ENCODE measurements at places on chromosomes 2 and 18. TPM values are rescaled to one million over a fixed set of nuclear protein-coding genes. Genes with fewer than 3 reads are reported as not detected.

GRCh38 chr2:152037743-152038435 lies 61.0 kb downstream of the CACNB4 start:
- no peak for DNase-seq

- no peak for DNase-seq
Measured at GRCh38 chr2:47221946-47222345, 66.8 kb upstream of the STPG4 start.

DNA sequence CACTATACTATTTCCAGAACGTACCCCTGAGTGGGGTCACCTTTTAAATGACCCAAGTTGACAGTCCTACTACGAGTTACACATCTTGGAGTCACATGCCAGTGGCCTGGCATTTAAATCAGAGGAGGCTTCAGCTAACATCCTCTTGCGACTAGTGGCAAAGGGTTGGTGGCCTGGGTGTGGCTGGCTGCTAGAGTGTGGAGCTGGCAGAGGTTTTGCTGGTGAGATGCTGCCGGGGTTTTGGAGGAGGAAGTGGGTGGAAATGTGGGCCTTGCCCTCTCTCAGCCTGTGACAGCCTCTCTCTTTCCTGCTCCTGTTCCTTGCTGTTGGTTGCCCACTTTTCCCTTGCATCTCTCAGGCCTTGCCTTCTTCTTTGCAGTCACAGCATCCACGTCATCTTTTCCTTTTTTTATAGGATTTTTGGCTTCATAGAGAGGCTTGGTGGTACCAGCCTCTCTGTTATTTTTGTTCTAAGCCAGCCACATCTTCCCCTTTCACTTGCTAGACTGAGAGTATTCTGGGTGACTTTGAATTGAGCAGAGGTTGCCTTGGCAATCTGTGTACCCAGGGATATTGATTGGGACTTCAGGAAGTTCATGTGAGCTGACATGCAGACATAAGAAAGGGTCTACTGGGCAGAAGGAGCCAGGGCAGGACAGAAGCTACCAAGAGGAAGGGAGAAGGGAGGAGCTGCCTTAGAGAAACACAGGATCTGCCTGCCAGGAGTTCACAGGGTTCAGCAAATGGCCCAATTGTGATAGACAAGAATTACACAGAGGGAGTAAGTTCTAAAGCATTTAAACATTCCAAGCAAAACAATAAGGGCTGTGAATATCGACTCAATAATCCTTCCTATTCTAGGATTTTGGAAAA lies 55.4 kb downstream of the CDC42EP3 start:
- peak; percentile 38 for DNase-seq

DNA sequence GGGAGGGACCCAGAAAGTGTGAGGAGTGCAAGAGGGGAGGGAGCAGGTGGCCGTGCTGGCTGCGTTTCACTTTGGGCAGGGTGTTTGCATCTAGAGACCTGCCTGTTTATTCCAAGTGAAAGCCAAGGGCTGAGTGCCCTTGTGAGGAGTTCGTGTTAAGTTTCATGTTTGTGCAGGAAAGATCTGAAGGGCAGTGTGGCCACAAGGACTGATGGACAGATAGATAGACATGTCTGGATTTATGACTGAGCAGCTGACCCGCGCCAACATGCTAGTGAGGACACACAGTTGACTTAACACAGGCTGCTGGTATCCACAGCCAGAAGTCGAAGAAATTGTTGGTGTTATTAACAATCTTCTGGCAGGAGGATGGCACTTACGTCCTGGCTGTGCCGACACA lies 387.6 kb upstream of the TNP1 start:
- DNase-seq: no peak

- DNase-seq: no peak
Measured at GRCh38 chr2:168157070-168157469, 90.3 kb downstream of the STK39 start.

DNA sequence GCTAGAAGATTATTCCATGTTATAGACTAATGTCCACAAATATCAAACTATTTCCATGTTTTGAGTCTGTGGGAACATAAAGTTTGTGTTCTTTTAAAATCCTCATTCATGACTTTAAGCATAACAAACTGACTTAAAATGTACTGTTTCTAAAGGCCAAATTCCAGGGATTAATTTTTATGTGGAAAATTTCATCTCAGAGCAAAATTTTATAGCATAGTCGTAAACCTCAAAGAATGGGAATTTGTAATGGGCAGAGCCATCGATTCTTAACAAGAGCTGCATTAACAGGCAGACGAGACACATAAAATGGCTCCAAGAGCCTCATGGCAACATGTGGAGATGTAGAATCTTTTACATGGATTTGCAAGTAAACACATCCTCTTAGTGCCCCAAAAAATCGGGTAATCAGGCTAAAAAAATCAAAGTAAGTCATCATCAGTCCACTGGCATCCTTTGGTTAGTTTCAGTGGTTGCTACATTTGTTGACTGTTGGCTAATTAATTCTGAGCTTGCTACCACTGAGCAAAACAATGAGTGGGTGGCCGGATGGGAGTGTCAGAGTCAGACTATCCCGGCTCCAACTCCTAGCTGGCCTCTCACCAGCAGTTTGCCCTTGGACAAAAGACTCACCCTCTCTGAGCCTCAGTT lies 119.6 kb downstream of the FAM210A start:
- DNase-seq: no peak

DNA sequence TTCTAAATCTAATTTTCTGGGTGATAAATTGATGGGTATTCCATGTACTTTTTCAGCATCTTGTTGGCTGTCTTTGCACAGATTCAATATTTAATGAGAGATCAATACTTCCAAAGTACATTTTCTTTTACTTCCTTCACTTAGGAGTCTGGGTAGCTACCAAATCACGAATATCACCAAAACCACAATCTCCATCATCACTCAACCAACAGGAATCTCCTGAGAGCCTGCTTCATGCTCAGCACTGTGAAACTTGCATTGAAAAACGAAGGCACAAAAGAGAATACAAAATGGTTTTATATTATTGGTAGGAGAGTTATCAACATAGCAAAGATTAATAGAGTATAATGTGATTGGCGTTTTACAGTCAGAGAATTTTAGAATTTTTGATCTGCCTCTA lies 261.5 kb upstream of the DSEL start:
- DNase-seq: no peak

DNA sequence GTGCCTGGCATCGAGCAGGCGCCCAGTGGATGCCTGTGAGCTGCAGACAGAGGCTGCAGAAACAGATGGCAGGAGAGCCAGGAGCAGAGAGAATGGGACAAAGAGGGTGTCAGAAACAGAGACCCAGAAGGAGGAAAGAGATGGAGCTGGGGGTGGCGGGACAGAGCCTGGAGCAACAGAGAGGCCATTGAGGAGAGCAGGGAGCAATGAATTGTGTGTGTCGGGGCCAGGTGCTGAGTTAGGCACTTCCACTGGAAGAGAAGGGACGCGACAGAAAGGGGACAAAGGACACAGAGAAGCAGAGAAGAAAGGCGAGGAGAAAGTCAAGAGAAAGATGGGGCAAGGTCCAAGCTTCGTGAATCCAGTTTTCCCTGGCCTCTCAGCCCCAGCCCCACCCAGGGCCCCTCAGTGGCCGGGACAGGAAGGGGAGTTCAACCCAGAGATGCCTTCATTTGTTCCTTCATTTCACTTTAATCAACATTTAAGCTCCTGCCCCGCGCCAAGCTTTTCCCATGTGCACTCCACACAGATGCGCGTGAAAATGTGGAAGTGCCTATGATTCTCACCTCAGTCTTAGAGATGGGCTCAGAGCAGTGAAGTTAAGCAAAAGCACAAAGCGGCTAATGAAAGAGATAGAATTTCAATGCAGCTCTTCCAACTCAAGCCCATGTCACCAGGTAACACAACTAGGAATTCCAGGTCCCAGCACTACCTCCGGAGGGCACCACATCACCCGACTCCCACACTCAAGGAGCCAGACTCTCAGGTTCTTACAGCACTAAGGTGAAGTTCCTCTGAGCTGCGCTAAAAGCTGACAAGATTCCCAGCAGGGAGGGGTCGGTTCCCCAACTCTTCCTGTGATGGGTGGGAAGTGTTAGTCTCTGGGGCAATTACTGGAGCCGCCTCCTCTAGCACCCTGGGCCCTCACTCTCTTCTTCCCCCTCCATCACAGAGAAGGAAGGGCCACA lies 55.1 kb downstream of the TNS1 start:
- no peak for DNase-seq

- DNase-seq: no peak
Measured at GRCh38 chr2:4597400-4597799, 894.0 kb downstream of the DCDC2C start.

The NAPG gene
- 33.3 TPM for total RNA-seq

The TMEM178A gene
- total RNA-seq: not detected

The PDCD1 gene
- total RNA-seq: 3.5 TPM

- no peak for DNase-seq
Measured at GRCh38 chr2:156959481-156959880, 298.0 kb upstream of the GALNT5 start.

DNA sequence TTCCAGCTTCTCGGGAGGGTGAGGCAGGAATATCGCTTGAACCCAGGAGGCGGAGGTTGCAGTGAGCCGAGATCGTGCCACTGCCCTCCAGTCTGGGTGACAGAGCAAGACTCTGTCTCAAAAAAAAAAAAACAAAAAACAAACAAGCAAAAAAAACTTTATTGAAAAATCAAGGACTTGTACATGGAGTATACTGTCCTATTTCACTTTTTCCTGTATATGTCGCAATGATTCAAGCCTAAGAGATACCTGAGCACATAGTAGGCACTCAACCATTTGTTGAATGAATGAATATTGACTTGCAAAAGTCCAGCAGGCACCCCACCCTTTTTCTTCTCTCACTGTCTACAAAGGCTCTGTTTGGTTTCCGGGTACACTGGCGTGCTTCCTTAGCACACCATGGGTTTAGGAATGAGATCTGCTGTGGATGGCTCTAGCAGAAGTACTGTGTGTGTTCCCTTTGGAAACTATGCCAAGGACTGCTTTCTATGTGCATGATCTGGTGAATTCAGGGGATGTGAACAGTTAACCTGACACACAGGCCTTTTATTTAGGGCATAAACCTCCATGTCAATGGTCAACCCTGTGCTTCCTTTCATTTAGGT lies 6.1 kb downstream of the APCDD1 start:
- DNase-seq: no peak

The MC4R gene
- not detected for total RNA-seq

- no peak for DNase-seq
Measured at GRCh38 chr2:128841803-128842202, 523.1 kb upstream of the HS6ST1 start.

- DNase-seq: no peak
Measured at GRCh38 chr2:186570604-186571003, 19.3 kb upstream of the ITGAV start.

The ADD2 gene
- total RNA-seq: 15.4 TPM

The EN1 gene
- not detected for total RNA-seq

The NOSTRIN gene
- not detected for total RNA-seq

GRCh38 chr2:233033672-233034071 lies 1.2 kb downstream of the NEU2 start:
- DNase-seq: no peak

The VAMP8 gene
- total RNA-seq: 145 TPM

The SANBR gene
- total RNA-seq: 2.2 TPM

- DNase-seq: no peak
Measured at GRCh38 chr2:40450066-40450795, 1.7 kb downstream of the SLC8A1 start.

DNA sequence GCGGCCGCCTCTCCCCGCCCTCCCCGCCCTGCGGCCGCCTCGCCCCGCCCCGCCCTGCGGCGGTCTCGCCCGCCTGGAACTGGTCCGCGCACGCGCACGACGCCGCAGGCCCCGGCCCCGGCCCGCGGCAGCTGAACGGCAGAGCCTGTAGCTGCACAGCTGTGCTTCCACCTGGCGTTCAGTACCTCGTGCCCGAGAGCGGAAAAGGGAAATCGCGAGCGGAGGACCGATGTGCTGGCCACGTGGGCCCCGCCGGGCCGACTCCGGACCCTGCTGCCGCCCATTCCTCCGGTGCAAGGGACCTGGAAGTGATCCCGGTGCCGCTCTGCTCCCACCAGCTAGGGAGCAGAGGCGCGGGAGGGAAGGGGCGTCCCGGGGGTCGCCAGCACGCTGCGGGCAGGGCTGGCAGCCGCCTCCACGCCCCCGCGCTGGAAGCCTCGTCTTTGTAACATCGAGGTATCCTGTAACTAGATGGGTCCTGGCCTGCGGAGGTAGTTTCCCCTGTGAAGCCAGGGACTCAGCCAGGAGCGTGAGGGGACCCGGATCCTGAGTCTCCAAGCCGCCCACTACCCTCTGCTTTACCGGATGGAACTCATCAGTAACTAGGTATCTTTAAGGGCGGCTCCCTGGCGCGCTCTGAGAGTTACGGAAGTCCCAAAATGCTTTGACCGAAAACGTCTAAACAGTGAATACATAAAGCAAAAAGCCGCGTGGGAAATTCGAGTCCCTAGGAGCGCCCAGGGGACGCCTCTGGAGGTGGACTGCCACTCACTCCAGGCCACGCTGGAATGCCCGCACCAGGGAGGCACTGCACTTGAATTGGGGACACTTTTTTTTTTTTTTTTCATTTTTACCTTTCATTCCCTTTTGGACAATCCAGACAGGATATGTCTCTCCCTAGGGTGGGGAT lies 704 bp upstream of the ODC1 start:
- peak; percentile 94 for DNase-seq

The LYPD1 gene
- not detected for total RNA-seq

GRCh38 chr2:174282441-174282840 lies 34.1 kb upstream of the OLA1 start:
- DNase-seq: no peak

The HDHD2 gene
- 36.6 TPM for total RNA-seq

- no peak for DNase-seq
Measured at GRCh38 chr2:96890726-96891385, 21.0 kb upstream of the SEMA4C start.

DNA sequence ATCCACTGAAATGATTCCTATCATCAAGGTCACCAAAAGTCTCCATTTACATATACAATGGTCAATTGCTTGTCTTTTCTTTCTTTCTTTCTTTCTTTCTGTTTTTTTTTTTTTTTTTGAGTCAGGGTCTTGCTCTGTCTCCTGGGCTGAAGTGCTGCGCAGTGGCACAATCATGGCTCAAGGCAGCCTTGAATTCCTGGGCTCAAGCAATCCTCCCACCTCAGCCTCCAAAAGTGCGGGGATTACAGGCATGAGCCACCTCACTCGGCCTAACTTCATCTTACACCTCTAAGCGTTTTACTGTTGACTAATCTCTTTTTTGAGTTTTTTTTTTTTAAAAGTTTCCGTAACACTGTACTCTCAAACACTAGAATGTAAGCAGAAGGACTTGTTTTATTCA lies 867 bp downstream of the SF3B6 start:
- no peak for DNase-seq

DNA sequence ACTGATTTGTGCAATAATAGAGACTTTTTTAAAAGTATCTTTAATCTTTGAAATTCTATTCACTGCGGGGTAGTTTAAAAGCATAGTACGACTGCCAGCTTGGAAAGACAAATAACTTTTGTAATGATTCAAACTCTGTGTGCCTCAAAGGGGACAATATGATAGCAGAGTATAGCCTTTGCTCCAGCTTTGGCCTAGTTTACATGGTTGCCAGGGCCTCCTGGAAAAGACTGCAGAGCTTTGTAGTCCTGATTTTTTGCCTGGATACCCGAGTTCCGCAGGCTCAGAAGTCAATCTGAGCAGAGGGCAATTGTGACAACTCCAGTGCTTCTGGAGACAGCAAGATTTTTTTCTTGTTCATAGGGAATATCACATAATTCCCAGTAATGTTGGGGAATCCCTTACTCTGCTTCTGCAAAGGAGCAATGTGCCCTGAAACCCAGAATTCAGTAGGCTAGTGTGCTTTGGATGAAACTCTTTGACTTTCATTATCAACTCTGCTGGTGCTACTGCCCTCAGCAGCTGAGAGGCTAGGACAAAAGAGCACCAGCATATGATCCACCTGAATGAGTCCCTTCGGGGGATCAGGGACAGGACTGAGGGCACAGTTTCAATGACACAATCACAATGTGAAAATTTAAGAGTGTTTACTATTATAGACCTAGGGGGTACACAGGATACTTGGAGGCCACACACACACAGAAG lies 768.1 kb downstream of the TMEM182 start:
- DNase-seq: no peak

All from activated B cell treated with CpG ODN at 0.5 μM for 24 hours (primary cell).